ENCODE measurements at places on chromosomes 11 and 22.

GRCh38 chr11:117431436-117431835 is 103.8 kb downstream of the CEP164 start:
- DNase-seq: no peak

GRCh38 chr11:38274031-38274430 is 1676.0 kb upstream of the RAG2 start:
- no peak for DNase-seq

DNA sequence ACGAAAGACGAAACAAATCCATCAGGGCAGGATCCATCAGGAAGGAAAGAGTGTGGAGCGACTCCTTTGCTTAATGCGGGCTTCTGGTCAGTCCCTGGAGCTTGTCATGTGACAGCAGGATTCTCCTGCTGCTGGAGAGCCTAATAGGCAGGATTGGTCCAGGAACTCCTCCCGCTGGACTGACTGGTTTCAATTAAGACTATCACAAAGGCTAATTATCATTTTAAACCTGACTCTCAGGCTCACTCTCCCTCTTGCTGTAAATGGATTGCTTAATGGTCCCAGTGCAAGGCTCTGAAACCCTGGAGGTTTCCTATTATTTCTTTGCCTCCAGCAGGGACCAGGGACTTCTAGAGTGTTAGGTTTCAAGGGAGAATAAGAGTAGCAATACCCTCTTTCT is 493.8 kb downstream of the NTM start:
- no peak for DNase-seq

- no peak for DNase-seq
Observed at GRCh38 chr22:46390652-46391301, 55.3 kb downstream of the TRMU start.

- no peak for DNase-seq
Observed at GRCh38 chr11:94700622-94701021, 67.5 kb upstream of the AMOTL1 start.

- no peak for DNase-seq
Observed at GRCh38 chr11:1848640-1849430, 4.0 kb upstream of the LSP1 start.

DNA sequence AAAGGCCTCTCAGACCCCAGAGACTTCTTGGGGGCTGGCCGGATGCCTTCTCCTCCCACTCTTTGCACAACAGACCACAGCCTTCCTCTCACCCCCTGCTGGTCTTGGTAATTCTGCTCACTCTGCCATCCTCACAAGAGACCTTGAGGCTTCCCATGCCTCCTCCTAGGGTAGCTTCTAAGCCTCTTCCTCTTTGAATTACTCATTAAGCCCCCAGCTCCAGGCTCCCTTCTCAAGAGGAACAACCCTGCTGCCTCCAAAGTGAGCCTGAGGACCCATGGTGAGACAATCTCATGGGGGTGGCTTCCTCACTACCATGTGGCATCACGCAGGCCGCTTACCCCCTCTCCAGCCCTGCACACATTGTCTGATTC is 184.6 kb upstream of the SYT13 start:
- DNase-seq: no peak

Data from NCI-H187 treated with DMSO at 0.1 percent for 48 hours (cell line).